Stimulated activated CD8-positive, alpha-beta memory T cell treated with anti-CD3 and anti-CD28 coated beads, Interleukin-12 subunit alpha, Interleukin-12 subunit beta, amount 100 ng/mL, for 1 hour (primary cell): ENCODE measurements at places on chromosomes 7 and 10.

GRCh38 chr10:85067955-85068354, 739.6 kb downstream of the CCSER2 start:
- DNase-seq: no peak

DNA sequence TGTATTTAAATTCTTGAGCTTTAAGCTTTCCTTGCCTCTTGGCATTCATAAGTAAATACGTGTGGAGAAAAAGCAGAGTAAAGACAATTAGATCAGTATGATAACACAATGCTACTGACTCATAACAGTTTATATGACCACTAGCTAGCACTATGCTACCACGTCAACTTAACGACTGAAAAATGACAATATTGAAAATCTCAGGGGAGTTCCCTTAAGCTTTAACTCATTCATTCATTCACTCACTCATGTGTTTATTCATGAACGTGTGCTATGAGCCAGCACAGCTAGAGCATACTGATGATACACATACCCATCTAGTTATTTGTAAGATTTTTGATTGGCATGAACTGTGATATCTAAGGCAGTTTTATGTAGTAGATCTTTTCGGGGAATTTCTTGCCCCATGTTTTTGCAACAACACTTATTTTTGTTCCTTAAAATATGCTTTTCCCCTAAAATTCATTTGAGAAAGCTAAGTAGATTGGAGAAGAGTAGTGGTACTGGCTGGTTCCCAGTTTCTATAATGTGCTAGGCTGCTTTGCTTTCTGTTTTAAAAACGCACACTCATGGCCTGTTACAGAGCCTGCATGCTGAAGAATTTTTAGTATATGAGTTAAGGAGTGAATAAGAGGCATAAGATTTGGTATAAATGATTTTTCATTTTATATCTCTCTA, 57.4 kb upstream of the ACBD5 start:
- no peak for DNase-seq

DNA sequence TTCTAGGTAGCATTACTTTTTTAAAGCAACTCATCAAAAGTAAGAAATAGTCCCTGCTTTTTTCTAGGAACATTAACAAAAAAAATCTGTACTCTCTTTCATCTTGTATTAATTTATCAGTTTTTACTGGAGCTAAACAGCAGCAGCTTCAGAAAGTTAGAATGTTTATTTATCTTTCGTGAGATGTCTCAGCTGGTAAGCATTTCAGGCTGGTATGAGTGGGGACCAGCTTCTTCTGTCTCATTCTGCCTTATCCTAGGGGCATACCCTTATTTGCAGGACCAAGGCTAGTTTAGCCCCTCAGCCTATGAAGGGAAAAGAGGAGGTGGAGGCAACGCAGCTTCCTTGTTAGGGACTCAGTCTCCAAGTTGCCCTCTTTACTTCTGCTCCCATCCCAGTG, 35.1 kb downstream of the LANCL2 start:
- no peak for DNase-seq

DNA sequence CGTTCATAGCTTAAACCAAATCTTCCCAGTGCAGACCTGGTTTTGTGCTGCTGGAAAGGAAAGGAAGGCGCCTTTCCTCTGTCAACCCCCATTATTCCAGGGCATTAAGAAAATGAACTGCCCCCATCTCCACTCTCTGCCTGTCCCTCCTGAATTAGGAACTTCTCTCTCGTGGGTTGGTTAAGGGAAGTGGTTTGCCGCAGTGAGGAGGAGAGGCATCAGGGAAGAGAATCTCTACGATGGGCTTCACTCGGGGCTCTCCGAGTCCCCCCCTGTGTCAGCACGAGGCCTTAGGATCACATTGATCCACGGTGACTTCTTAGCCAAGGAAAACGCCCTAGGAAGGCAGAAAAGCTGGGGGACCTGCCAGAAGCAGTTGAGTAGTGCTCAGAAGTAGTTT, 53.9 kb upstream of the LYZL2 start:
- DNase-seq: no peak

DNA sequence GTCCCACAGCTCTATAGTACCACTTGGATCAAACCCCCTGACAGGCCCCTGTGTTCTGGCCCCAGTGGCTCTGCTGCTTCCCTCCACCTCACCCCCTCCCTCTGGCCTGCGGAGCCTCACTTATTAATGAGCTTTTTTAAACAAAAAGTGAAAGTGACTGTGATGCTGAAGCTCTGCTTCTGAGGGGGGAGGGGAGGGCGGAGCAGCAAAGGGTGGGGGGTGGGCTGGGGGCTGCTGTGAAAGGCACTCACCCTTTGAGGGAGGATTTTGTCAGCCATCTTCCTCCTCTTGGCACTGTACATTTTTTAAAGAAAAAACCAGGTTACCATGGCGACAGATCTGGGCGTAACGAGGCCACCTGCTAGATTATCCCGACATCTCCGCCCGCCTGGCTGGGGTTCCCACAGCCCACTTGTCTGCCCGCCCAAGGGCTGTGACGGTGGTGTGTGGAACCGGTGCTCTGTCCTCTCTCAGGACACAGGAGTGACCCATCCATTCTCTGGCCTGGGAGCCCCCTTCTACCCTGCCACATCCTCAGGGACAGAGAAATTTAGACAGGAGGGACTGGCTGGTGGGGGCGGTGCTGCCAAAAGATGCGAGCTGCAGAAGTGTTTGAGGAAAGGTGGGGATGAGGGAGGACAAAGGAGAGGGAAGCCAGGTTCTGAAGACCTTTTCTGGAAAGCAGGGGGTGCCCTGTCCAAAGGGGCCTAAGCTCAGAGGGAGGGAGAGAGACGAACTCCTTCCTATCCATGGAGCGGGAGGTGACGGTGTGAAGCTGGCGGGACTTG, 4.9 kb downstream of the SMARCD3 start:
- DNase-seq: no peak
